ENCODE measurements at places on chromosomes 13 and 19. TPM values are rescaled to one million over a fixed set of nuclear protein-coding genes. Genes with fewer than 3 reads are reported as not detected.

Gene C19orf85
- total RNA-seq: not detected

Gene OR4F17
- not detected for total RNA-seq

GRCh38 chr19:12244370-12244769, 50.3 kb downstream of the ZNF44 start:
- H3K27ac ChIP-seq: no peak overlapping the region
- peaks cover 60% of the 10 kb centered on the region for H3K36me3 ChIP-seq
- no peak for DNase-seq
- no peak overlapping the region for H3K4me3 ChIP-seq

- no peak for DNase-seq
- no peak overlapping the region for H3K4me3 ChIP-seq
- H3K27me3 ChIP-seq: no peaks in the 10 kb centered on the region
- H3K4me1 ChIP-seq: no peaks in the 10 kb centered on the region
Measured at GRCh38 chr19:23366437-23366836, 28.8 kb downstream of the ZNF91 start.

Gene CFAP97D2
- not detected for total RNA-seq

GRCh38 chr19:55305491-55305890, 19.6 kb downstream of the TMEM150B start:
- no peak overlapping the region for H3K4me3 ChIP-seq
- H3K27ac ChIP-seq: no peak overlapping the region
- peak; percentile 56 for DNase-seq
- peaks cover 2% of the 10 kb centered on the region for H3K36me3 ChIP-seq
- no peaks in the 10 kb centered on the region for H3K27me3 ChIP-seq
- no peaks in the 10 kb centered on the region for H3K4me1 ChIP-seq

Gene CCDC122
- total RNA-seq: 2.5 TPM

Gene KPNA3
- total RNA-seq: 44.0 TPM

Gene SLC46A3
- 3.8 TPM for total RNA-seq

DNA sequence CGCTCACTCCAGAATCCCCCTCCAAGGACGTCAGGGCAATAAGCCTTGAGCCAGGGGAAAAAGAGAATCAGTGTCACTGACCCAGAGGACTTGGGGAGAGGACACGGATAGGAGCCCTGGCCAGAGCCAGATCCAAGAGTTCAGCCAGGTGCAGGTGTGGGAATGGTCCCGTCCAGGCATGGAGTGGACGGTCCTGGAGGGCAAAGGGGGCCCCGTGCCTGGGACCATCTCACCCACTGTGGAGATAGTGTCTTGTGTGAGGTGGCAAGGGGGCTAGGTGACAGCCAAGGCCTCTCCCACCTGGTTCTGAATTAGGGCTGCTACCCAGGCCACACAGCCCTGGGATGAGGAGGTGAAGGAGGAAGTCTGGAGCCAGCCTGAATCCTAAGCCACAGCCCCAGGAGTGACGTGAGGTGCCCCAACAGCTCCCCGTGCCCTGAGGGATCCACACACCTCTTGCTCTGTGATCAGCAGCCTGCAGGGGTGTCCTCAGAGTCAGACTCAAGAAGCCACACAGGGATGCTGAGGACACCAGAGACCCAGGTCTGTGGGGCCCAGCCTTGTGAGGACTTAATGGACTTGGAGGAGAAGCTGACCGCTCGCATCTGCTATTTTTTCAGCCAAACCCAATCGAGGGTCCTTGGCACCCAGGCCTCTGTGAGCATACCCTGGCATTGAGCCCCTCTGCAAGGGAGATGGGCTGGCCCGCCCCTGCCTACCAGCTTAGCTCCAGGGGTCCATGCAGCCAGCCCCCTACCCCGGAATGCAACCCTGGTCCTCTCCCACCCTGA, 16.4 kb upstream of the ZNF14 start:
- no peaks in the 10 kb centered on the region for H3K27me3 ChIP-seq
- H3K4me1 ChIP-seq: no peaks in the 10 kb centered on the region
- H3K27ac ChIP-seq: no peak overlapping the region
- no peak overlapping the region for H3K4me3 ChIP-seq
- H3K36me3 ChIP-seq: no peaks in the 10 kb centered on the region

Gene SULT2B1
- total RNA-seq: not detected

Gene KIR3DL1
- total RNA-seq: not detected

DNA sequence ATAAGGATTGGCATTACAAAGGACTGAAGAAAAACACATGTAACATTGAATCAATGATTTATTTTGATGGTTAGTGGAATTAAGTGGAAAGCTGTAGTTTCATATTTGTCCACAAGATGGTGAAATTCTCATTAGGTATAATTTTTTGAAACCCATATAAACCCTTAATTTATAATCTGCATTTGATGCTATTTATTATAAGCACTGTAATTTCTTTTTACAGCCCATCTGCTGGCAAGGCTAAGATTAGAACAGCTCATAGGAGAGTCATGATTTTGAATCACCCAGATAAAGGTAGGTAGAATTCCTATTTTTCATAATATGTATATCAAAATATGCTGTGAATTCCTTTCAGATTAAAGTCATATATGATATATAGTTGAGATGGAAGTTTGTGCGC, 62.2 kb downstream of the DNAJC15 start:
- peaks cover 15% of the 10 kb centered on the region for H3K4me1 ChIP-seq
- H3K27ac ChIP-seq: no peak overlapping the region
- no peak overlapping the region for H3K4me3 ChIP-seq
- DNase-seq: no peak
- H3K27me3 ChIP-seq: no peaks in the 10 kb centered on the region
